ENCODE measurements at places on chromosomes 2 and 18. TPM values are rescaled to one million over a fixed set of nuclear protein-coding genes. Genes with fewer than 3 reads are reported as not detected.

The MYO3B gene
- total RNA-seq, result not detected

The TUBA4B gene
- not detected for total RNA-seq

The CERS6 gene
- 17.9 TPM for total RNA-seq

The CCDC121 gene
- total RNA-seq, result 0.91 TPM

The AQP12A gene
- not detected for total RNA-seq

The TUBA3E gene
- not detected for total RNA-seq

The WDPCP gene
- 8.7 TPM for total RNA-seq

The FSHR gene
- total RNA-seq, result not detected

The HAAO gene
- total RNA-seq, result not detected

The GALNT14 gene
- total RNA-seq, result not detected

DNA sequence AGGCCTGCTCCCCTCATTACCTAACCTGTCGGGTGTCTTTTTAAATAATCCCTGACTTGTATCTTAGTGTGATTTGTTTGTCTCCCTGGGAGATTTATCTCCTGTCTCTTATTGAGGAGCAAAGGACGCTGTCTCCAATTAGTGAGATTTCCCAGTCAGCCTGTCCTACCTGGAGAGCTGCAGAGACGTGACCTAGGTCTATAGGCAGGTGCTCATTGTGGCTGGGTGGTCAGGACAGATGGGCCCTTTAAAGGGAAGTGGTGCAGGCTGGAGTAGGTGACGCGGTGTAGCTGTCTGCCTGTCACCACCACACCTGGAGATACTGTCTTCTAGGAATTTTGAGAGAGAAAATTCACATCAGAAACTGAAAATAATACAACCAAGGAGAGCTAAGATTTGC lies 28.0 kb downstream of the PLB1 start:
- H3K4me3 ChIP-seq, result no peak overlapping the region
- H3K27ac ChIP-seq, result no peak overlapping the region
- H3K4me1 ChIP-seq, result no peaks in the 10 kb centered on the region

DNA sequence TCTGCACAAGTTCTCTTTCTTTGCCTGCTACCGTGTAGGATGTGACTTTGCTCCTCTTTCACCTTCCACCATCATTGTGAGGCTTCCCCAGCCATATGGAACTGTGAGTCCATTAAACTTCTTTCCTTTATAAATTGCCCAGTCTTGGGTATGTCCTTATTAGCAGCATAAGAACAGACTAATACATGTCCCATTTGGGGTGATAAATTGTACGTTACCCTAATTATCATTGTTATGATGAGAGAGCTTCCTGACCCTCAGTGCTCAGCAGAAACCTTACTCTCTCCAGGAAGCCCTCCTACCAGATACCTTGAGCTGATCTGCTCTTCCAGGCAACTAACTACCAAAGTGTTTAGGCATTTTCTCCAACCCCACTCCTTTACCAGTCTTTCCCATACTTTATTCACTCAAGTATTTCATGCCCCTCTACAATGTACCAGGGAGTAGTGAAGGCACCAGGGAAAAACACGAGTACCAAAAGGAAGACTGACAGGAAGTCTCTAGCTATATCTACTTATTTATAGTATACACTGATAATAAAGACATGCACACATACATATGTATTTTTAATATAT lies 196.2 kb downstream of the MYCN start:
- H3K27me3 ChIP-seq, result no peaks in the 10 kb centered on the region
- H3K4me1 ChIP-seq, result no peaks in the 10 kb centered on the region
- H3K36me3 ChIP-seq, result no peaks in the 10 kb centered on the region
- no peak overlapping the region for H3K4me3 ChIP-seq

DNA sequence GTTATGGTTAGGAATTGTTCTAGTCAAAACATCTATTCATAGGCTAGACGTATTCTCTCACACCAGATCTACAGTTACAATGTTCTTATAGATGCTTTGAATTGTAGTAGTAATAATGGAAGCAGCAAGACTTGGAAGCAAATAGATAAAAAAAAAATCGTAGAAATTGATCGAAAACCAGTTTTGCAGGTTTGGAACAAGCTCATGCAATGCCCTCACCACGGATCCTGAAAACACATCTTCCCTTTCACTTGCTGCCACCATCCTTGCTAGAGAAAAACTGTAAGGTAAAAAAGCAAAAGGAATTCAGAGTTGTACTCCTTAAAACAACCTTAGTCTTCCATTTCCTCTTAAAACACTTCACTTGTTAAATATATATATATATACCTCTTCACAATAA lies 4.4 kb downstream of the SULT1C4 start:
- H3K4me1 ChIP-seq, result no peaks in the 10 kb centered on the region
- no peak overlapping the region for H3K4me3 ChIP-seq
- H3K27me3 ChIP-seq, result peaks cover 3% of the 10 kb centered on the region
- no peak overlapping the region for H3K27ac ChIP-seq
- DNase-seq, result no peak

- no peak for DNase-seq
- H3K27ac ChIP-seq, result no peak overlapping the region
- peaks cover 3% of the 10 kb centered on the region for H3K4me1 ChIP-seq
- H3K36me3 ChIP-seq, result no peaks in the 10 kb centered on the region
- no peak overlapping the region for H3K4me3 ChIP-seq
Measured at GRCh38 chr2:48250943-48251342, 279.0 kb upstream of the STON1 start.

GRCh38 chr2:129276978-129277584 lies 702.4 kb upstream of the RAB6C start:
- no peak overlapping the region for H3K27ac ChIP-seq
- no peak overlapping the region for H3K4me3 ChIP-seq
- no peaks in the 10 kb centered on the region for H3K4me1 ChIP-seq
- no peaks in the 10 kb centered on the region for H3K27me3 ChIP-seq

GRCh38 chr18:58021504-58021903 lies 22.5 kb upstream of the NEDD4L start:
- H3K4me1 ChIP-seq, result no peaks in the 10 kb centered on the region
- H3K27ac ChIP-seq, result no peak overlapping the region
- no peak for DNase-seq
- no peak overlapping the region for H3K4me3 ChIP-seq
- no peaks in the 10 kb centered on the region for H3K27me3 ChIP-seq
- H3K36me3 ChIP-seq, result no peaks in the 10 kb centered on the region

- H3K4me3 ChIP-seq, result no peak overlapping the region
- no peaks in the 10 kb centered on the region for H3K36me3 ChIP-seq
- H3K27me3 ChIP-seq, result no peaks in the 10 kb centered on the region
- H3K27ac ChIP-seq, result no peak overlapping the region
- no peaks in the 10 kb centered on the region for H3K4me1 ChIP-seq
Measured at GRCh38 chr18:24875777-24876176, 415.3 kb downstream of the HRH4 start.

DNA sequence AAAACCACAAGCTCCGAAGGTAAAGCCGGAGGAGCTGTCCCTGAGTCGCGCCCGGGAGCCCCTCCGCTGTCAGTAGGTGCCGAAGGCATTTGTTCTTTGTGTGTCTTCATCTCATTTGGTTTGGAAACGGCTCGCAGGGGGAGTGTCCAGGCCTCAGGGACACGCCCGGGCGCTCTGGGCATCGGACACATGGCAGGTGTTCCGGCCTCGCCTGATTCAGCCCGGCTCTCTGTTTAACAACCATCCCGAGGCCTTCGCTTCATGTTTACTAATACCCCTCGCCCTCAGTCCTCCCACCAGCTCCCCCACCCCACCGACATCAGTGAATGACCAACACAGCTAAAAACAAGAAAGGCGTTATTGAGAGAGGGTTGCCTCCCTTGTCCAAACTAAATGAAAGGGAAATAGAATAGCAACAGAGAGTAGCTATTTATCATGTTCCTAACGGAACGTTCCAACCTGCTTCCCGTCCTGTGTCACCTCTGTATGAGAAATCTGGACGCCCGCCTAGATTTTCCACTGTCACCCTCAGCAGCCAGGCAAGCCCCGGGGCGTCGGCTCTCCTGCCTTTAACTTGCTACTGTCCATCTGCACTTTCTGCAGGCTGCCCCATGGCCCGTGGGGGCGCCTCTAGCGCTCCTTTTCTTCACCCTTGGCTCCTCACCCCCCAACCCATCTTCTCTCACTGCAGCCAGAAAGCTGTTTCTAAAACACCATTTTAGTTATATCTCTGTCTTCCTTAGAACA lies 73.9 kb downstream of the MYCN start:
- H3K27me3 ChIP-seq, result peaks cover 24% of the 10 kb centered on the region
- no peak overlapping the region for H3K27ac ChIP-seq
- H3K4me3 ChIP-seq, result no peak overlapping the region
- DNase-seq, result no peak
- no peaks in the 10 kb centered on the region for H3K4me1 ChIP-seq

DNA sequence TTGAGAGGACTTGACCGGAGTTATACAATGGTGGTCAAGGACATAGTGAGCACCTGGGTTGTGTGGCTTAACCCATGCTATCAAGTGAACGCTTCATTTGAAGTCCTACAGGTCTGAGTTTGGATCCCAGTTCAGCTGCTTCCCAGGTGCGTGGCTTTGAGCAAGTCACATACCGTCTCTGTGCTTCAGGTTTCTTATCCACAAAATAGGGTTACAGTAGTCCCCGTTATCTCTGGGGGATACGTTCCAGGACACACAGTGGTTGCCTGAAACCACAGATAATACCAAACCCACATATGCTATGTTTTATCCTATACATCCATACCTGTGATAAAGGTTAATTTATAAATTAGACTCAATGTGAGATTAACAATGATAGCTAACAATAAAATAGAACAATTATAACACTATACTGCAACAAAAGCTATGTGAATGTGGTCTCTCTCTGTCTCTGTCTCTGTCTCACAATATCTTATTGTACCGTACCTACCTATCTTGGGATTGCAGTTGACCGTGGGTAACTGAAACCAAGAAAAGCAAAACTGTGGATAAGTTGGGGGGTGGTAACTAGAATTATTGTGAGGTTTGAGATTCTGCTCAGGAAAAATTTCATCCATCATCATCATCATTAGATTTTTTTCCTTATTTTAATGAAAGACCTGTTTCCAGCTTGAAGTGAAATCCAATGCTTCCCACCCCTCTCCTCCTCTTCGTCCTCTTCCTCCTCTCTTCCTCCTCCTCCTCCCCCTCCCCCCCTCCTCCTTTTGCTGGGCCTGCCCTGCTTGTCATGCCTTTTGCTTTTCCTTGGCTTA lies 22.7 kb downstream of the LBH start:
- H3K36me3 ChIP-seq, result peaks cover 76% of the 10 kb centered on the region
- no peak for DNase-seq
- H3K27ac ChIP-seq, result peak overlapping the region; percentile 79

GRCh38 chr2:11767779-11768178 lies 21.3 kb downstream of the LPIN1 start:
- H3K27me3 ChIP-seq, result no peaks in the 10 kb centered on the region
- H3K4me1 ChIP-seq, result peaks cover 6% of the 10 kb centered on the region
- H3K4me3 ChIP-seq, result no peak overlapping the region
- peaks cover 90% of the 10 kb centered on the region for H3K36me3 ChIP-seq
- no peak overlapping the region for H3K27ac ChIP-seq

GRCh38 chr2:24731923-24732322 lies 61.3 kb downstream of the PTRHD1 start:
- DNase-seq, result no peak
- no peak overlapping the region for H3K27ac ChIP-seq
- H3K4me1 ChIP-seq, result no peaks in the 10 kb centered on the region
- no peak overlapping the region for H3K4me3 ChIP-seq
- peaks cover 30% of the 10 kb centered on the region for H3K36me3 ChIP-seq
- no peaks in the 10 kb centered on the region for H3K27me3 ChIP-seq

- peaks cover 7% of the 10 kb centered on the region for H3K36me3 ChIP-seq
- H3K27me3 ChIP-seq, result no peaks in the 10 kb centered on the region
- DNase-seq, result no peak
- no peak overlapping the region for H3K4me3 ChIP-seq
- H3K4me1 ChIP-seq, result no peaks in the 10 kb centered on the region
Measured at GRCh38 chr2:161388146-161388779, 27.8 kb upstream of the TBR1 start.

DNA sequence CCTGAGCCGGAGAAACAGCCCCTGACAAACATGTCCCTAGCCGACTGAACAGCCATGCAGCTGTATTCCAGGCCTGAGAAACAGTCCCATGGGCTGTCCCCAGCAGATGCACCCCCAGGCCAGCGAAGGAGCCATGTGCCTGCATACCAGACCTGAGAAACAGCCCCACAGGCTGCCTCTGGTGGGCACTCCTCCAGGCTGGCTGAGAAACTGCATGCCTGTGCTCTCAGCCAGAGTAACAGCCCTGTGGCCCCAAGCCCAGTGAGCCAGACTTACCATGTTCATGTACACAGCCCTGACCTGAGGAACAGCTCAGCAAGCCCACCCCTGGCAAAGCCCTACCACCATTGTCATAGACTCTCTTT lies 24.8 kb downstream of the BOLL start:
- DNase-seq, result no peak
- peaks cover 9% of the 10 kb centered on the region for H3K27me3 ChIP-seq
- H3K36me3 ChIP-seq, result no peaks in the 10 kb centered on the region

GRCh38 chr2:182816866-182817265 lies 49.6 kb downstream of the FRZB start:
- no peak for DNase-seq
- no peaks in the 10 kb centered on the region for H3K27me3 ChIP-seq
- H3K4me3 ChIP-seq, result no peak overlapping the region
- H3K36me3 ChIP-seq, result no peaks in the 10 kb centered on the region
- no peak overlapping the region for H3K27ac ChIP-seq

GRCh38 chr2:127719301-127720218 lies 18.3 kb downstream of the SFT2D3 start:
- no peak for DNase-seq
- no peak overlapping the region for H3K4me3 ChIP-seq
- H3K27me3 ChIP-seq, result no peaks in the 10 kb centered on the region
- H3K27ac ChIP-seq, result no peak overlapping the region

DNA sequence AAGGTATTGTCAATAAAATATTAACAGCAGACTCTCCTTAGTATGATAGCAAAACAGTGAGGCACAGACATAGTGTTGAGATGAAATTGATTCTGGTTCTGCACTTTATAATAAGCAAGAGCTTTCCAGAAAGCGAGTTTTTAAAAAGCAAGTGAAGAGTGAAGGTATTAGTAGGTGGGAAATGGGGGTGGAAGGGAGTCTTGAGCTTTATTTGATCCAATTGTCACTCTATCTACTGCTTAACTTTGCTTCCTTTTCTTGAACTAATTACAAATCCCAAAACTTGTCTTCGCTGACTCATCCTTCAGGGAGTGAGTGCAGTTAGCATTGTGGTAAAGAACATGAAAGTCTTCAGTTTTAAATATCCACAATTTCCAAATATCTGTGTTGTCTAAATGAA lies 120.6 kb upstream of the BOD1L2 start:
- no peak for DNase-seq
- peaks cover 32% of the 10 kb centered on the region for H3K36me3 ChIP-seq
- H3K27me3 ChIP-seq, result no peaks in the 10 kb centered on the region
- no peaks in the 10 kb centered on the region for H3K4me1 ChIP-seq
- no peak overlapping the region for H3K27ac ChIP-seq
- H3K4me3 ChIP-seq, result no peak overlapping the region

DNA sequence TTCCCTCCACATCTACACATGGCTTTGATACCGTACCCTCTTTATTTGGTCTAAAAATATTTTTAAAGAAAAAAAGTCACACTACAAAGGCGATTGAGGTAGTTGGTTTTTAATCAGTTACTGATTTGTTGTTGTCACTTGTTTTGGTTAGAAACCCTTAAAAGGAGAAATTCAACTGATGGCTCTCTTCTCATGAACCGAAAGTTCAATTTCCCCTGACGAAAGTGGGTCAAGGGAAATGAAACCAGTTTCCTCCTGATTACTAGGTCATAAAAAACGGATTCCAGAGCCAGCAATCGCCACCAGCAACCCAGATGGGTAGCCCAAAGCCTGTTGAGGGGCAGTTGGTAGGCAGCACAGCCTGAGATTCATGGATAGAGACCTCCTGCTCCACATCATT lies 63.2 kb downstream of the DLGAP1 start:
- no peak for DNase-seq
- no peaks in the 10 kb centered on the region for H3K4me1 ChIP-seq
- no peaks in the 10 kb centered on the region for H3K36me3 ChIP-seq
- no peak overlapping the region for H3K4me3 ChIP-seq
